Type B pancreatic cell (in vitro differentiated cells): ENCODE measurements at places on chromosomes 5 and 9. TPM values are rescaled to one million over a fixed set of nuclear protein-coding genes. Genes with fewer than 3 reads are reported as not detected.

GRCh38 chr5:157961896-157962590 is 103.1 kb upstream of the CLINT1 start:
- H3K27me3 ChIP-seq = peaks cover 5% of the 10 kb centered on the region
- H3K27ac ChIP-seq = no peak overlapping the region
- no peak overlapping the region for H3K4me3 ChIP-seq
- H3K36me3 ChIP-seq = no peaks in the 10 kb centered on the region
- peaks cover 20% of the 10 kb centered on the region for H3K4me1 ChIP-seq

GRCh38 chr5:35773967-35774366 is 82.7 kb upstream of the IL7R start:
- H3K36me3 ChIP-seq = no peaks in the 10 kb centered on the region
- H3K4me3 ChIP-seq = no peak overlapping the region
- H3K27me3 ChIP-seq = peaks cover 3% of the 10 kb centered on the region
- no peaks in the 10 kb centered on the region for H3K4me1 ChIP-seq
- H3K27ac ChIP-seq = no peak overlapping the region

GRCh38 chr5:158115468-158115867 is 256.5 kb upstream of the CLINT1 start:
- H3K36me3 ChIP-seq = no peaks in the 10 kb centered on the region
- H3K4me3 ChIP-seq = no peak overlapping the region
- no peak overlapping the region for H3K27ac ChIP-seq
- peaks cover 31% of the 10 kb centered on the region for H3K4me1 ChIP-seq
- DNase-seq = no peak
- H3K27me3 ChIP-seq = peaks cover 6% of the 10 kb centered on the region

DNA sequence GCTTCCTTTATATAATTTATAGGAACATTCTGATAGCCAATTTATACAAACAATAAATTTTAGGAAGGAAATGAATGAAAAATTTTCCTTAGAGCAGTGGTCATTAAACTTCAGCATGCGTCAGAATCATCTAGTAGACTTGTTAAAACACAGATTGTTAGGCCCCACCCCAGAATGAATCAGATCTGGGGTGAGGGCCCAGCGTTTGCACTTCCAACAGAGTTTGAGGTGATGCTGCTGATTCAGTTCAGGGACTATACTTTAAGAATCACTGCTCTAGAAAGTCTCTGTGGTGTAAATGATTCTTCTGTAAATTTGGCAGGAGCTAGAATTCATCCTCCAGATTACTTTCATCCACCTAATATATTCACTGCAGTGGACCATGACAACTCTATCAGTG is 80.4 kb downstream of the SLC12A2 start:
- H3K27ac ChIP-seq = no peak overlapping the region
- DNase-seq = no peak
- no peaks in the 10 kb centered on the region for H3K4me1 ChIP-seq

- peaks cover 47% of the 10 kb centered on the region for H3K36me3 ChIP-seq
- no peak overlapping the region for H3K27ac ChIP-seq
- no peaks in the 10 kb centered on the region for H3K27me3 ChIP-seq
- DNase-seq = no peak
- no peak overlapping the region for H3K4me3 ChIP-seq
Measured at GRCh38 chr5:146116361-146116760, 11.0 kb upstream of the PLAC8L1 start.

Gene GCNT4
- 7.1 and 8.3 TPM in 2 replicates for total RNA-seq

Gene ADAMTS19
- 9.3 and 12.7 TPM in 2 replicates for total RNA-seq

GRCh38 chr5:34500236-34500847 is 155.8 kb upstream of the RAI14 start:
- no peaks in the 10 kb centered on the region for H3K36me3 ChIP-seq
- no peak overlapping the region for H3K27ac ChIP-seq
- DNase-seq = no peak
- H3K27me3 ChIP-seq = no peaks in the 10 kb centered on the region
- no peak overlapping the region for H3K4me3 ChIP-seq

- H3K27ac ChIP-seq = no peak overlapping the region
- H3K36me3 ChIP-seq = peaks cover 11% of the 10 kb centered on the region
- no peaks in the 10 kb centered on the region for H3K27me3 ChIP-seq
- H3K4me1 ChIP-seq = peaks cover 31% of the 10 kb centered on the region
- no peak overlapping the region for H3K4me3 ChIP-seq
- no peak for DNase-seq
Measured at GRCh38 chr5:112711436-112711835, 26.2 kb upstream of the APC start.

DNA sequence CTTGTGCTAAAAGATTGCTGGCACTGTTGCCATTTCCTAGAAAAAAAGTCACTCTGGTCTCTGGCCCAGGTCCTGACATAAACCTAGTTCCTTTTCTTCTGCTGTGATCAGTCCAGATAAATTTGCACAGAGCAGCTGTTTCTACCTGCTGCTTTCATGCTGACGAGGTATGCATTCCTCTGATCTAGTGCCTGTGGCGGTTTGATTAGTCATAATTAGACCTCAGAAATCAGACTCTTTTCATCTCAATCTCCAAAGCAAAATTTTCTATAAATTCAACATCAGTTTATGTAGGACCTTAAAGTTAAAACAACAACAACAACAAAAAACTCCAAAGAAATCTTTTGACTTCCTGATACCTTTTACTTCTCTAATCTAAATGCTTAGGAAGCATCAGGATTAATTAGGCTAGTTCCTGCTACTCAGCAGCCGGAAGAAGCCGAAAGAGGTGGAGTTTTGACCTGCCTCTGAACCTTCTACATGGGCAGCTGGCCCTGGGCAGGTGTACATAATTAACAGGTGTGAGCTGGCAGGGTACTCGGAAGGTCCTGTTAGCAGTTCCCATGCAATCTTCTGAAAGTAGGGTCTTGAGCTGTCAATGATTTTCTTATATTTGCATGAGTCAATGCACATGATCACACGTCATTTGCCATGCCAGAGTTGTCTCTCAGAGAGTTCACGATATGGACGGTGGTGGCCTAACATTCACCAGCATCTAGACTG is 83.3 kb upstream of the CCDC112 start:
- no peaks in the 10 kb centered on the region for H3K27me3 ChIP-seq
- no peak overlapping the region for H3K27ac ChIP-seq
- H3K4me1 ChIP-seq = no peaks in the 10 kb centered on the region
- no peaks in the 10 kb centered on the region for H3K36me3 ChIP-seq
- no peak overlapping the region for H3K4me3 ChIP-seq
- DNase-seq = no peak

Gene STKLD1
- 1.00 and 3.9 TPM in 2 replicates for total RNA-seq

- H3K27ac ChIP-seq = no peak overlapping the region
- no peaks in the 10 kb centered on the region for H3K36me3 ChIP-seq
- H3K27me3 ChIP-seq = peaks cover 6% of the 10 kb centered on the region
Measured at GRCh38 chr5:174236070-174236469, 190.6 kb downstream of the NSG2 start.

DNA sequence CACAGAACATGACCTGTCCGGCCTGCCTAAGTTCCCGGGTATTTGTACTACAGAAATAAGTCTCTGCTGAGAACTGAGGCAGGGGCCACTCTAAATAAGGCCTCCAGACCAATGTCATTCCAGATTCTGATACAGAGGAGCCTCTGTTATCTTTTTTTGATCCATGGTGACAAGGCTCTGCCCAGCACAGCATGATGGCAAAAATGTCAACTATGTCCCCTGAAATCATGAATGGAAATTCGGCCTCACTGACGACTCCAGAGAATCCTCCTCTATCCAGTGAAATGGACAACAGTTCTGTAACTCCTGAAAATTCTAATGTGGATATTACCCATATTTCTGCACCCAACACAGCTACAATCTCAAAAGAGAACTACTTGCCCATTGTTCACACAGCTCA is 335.0 kb downstream of the DNAH5 start:
- no peak for DNase-seq
- no peaks in the 10 kb centered on the region for H3K4me1 ChIP-seq
- no peak overlapping the region for H3K27ac ChIP-seq
- peaks cover 5% of the 10 kb centered on the region for H3K27me3 ChIP-seq
- no peak overlapping the region for H3K4me3 ChIP-seq
- no peaks in the 10 kb centered on the region for H3K36me3 ChIP-seq

GRCh38 chr9:91771027-91771426 is 179.0 kb downstream of the ROR2 start:
- H3K27me3 ChIP-seq = peaks cover 4% of the 10 kb centered on the region
- H3K27ac ChIP-seq = no peak overlapping the region
- H3K36me3 ChIP-seq = peaks cover 22% of the 10 kb centered on the region
- no peak for DNase-seq
- no peak overlapping the region for H3K4me3 ChIP-seq
- H3K4me1 ChIP-seq = peaks cover 66% of the 10 kb centered on the region

Gene GCNT1
- 23.8 and 50.3 TPM in 2 replicates for total RNA-seq

Gene TAF11L10
- not detected in 2 replicates for total RNA-seq

DNA sequence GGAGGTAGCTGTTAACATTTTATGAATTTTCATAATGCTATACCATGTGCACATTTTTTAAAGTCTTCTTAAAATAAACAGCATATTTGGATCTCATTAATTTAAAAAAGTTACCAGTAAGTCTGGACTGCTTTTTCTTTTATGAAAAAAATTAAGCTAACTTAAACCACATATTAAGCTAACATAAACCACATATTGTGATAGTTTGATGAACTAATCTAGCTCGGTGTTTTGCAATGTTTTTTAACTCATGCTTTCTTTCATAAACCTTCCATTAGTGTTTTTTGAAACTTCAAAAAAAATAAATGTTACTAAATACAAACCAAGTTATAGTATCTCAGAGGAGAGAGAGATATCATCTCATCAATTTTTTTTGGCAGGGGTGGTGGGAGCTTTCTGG is 26.5 kb downstream of the POLK start:
- peaks cover 22% of the 10 kb centered on the region for H3K36me3 ChIP-seq
- DNase-seq = no peak
- H3K27ac ChIP-seq = no peak overlapping the region
- no peak overlapping the region for H3K4me3 ChIP-seq

Gene GHR
- 2.6 and 6.5 TPM in 2 replicates for total RNA-seq

Gene PTGDS
- total RNA-seq = 1.4 and 1.7 TPM in 2 replicates

Gene CXCL14
- total RNA-seq = 70.3 and 125 TPM in 2 replicates

- no peak overlapping the region for H3K4me3 ChIP-seq
- no peaks in the 10 kb centered on the region for H3K36me3 ChIP-seq
- H3K27me3 ChIP-seq = no peaks in the 10 kb centered on the region
- no peak overlapping the region for H3K27ac ChIP-seq
- no peak for DNase-seq
- no peaks in the 10 kb centered on the region for H3K4me1 ChIP-seq
Measured at GRCh38 chr5:83687124-83687619, 33.5 kb downstream of the HAPLN1 start.

Gene GRXCR2
- total RNA-seq = 0.24 TPM in 1 of 2 replicates, not detected in the other

GRCh38 chr5:15904899-15905830 is 274.4 kb downstream of the MARCHF11 start:
- no peaks in the 10 kb centered on the region for H3K4me1 ChIP-seq
- DNase-seq = no peak
- H3K4me3 ChIP-seq = no peak overlapping the region
- H3K27ac ChIP-seq = no peak overlapping the region

Gene EXD3
- 15.5 and 19.5 TPM in 2 replicates for total RNA-seq

DNA sequence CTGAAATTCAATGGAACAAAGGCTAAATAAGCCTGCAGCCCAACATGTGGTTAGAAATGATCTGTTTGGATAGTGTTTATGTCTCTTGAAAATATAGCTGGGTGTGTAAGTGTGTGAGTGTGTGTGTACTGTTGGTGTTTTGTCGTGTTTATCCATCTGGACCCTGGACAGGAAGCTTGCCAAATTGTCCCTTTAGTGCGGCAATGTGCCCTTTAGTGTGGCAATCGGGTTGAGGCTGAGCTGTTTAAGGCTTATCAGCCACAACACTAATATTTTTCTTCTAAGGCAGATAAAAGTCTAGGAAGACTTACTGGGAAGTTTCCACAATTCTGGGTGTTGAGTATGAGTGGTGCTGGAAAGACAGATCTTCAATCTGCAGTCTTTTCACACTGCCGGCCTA is 180.2 kb downstream of the YTHDC2 start:
- no peak for DNase-seq
- H3K4me3 ChIP-seq = no peak overlapping the region
- peaks cover 19% of the 10 kb centered on the region for H3K4me1 ChIP-seq
- H3K27ac ChIP-seq = no peak overlapping the region

Gene SLC25A2
- 0.45 and 0.92 TPM in 2 replicates for total RNA-seq

DNA sequence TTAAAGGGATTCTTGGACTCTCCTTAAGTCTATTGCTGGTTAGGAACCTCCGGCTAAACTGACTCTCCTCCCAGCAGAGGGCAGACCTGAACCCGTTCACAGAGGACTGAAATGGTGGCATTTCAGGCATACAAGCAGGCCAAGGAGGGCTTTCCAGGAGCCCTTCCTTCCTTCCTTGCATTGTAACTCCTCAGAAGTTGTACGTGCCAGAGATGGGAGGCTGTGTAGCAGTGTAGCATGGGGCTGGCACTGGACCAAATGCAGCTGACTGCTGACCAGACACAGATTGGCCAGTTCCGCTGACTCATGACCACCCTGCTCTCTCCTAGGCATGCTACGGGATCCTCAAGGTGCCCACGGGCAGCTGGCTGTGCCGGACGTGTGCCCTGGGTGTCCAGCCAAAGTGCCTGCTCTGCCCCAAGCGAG is 36.4 kb downstream of the JADE2 start:
- no peaks in the 10 kb centered on the region for H3K27me3 ChIP-seq
- no peak for DNase-seq
- no peak overlapping the region for H3K4me3 ChIP-seq
- H3K27ac ChIP-seq = no peak overlapping the region
- no peaks in the 10 kb centered on the region for H3K4me1 ChIP-seq

Gene TXNDC8
- not detected in 2 replicates for total RNA-seq

Gene TAF1L
- total RNA-seq = not detected in 2 replicates

Gene ANKRD20A1
- 3.3 and 3.9 TPM in 2 replicates for total RNA-seq

- peaks cover 15% of the 10 kb centered on the region for H3K4me1 ChIP-seq
- H3K4me3 ChIP-seq = peak overlapping the region; percentile 94
- DNase-seq = no peak
- H3K27me3 ChIP-seq = no peaks in the 10 kb centered on the region
Measured at GRCh38 chr5:91281401-91281800, 101.7 kb downstream of the ARRDC3 start.

Gene TTC39B
- total RNA-seq = 7.8 and 8.5 TPM in 2 replicates

GRCh38 chr9:134509281-134509680 is 132.3 kb upstream of the COL5A1 start:
- peaks cover 3% of the 10 kb centered on the region for H3K36me3 ChIP-seq
- H3K4me1 ChIP-seq = no peaks in the 10 kb centered on the region
- H3K27me3 ChIP-seq = peaks cover 19% of the 10 kb centered on the region
- no peak for DNase-seq
- H3K4me3 ChIP-seq = no peak overlapping the region
- H3K27ac ChIP-seq = no peak overlapping the region

Gene NPR2
- 4.2 and 23.3 TPM in 2 replicates for total RNA-seq

Gene ZNF366
- not detected in 2 replicates for total RNA-seq

Gene SLC34A3
- total RNA-seq = 0.41 and 0.81 TPM in 2 replicates

DNA sequence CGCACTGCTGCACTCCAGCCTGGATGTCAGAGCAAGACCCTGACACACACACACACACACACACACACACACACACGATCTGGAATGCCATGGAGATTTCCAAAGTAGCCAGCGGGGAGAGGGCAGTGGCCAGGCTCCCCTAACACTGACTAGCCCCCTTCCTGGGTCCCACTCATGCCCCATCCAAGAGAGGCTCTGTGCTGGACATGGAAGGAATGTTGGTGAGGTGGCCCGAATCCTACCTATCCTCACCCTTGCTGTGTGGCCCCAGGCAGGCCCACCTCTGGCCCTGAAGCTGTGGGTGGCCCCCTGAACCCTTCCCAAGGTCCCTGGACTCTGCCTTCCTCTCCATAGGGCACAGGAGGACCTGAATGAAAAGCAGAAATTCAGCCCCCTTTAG is 7.3 kb downstream of the BRD3 start:
- no peak overlapping the region for H3K4me3 ChIP-seq
- H3K27me3 ChIP-seq = no peaks in the 10 kb centered on the region
- peaks cover 32% of the 10 kb centered on the region for H3K4me1 ChIP-seq
- DNase-seq = no peak

Gene TMEM215
- 0.27 TPM in 1 of 2 replicates, not detected in the other for total RNA-seq
